ENCODE measurements at places on chromosomes 11 and 22. TPM values are rescaled to one million over a fixed set of nuclear protein-coding genes. Genes with fewer than 3 reads are reported as not detected.

APOA4 gene
- not detected for total RNA-seq

ENTHD1 gene
- total RNA-seq: 0.26 TPM

SLC22A12 gene
- not detected for total RNA-seq

KCNQ1OT1 gene
- 0.22 TPM for total RNA-seq

GRCh38 chr11:33747979-33748378, 11.8 kb upstream of the CD59 start:
- H3K4me3 ChIP-seq: no peak overlapping the region
- no peak for DNase-seq
- H3K36me3 ChIP-seq: no peaks in the 10 kb centered on the region
- H3K27ac ChIP-seq: no peak overlapping the region
- H3K4me1 ChIP-seq: no peaks in the 10 kb centered on the region

- H3K27me3 ChIP-seq: peaks cover 16% of the 10 kb centered on the region
- no peaks in the 10 kb centered on the region for H3K36me3 ChIP-seq
- H3K4me3 ChIP-seq: no peak overlapping the region
- H3K4me1 ChIP-seq: peaks cover 4% of the 10 kb centered on the region
These were observed 1086.3 kb downstream of the FAM181B start for GRCh38 chr11:81647374-81647773.

GRCh38 chr11:105156231-105156630, 16.7 kb upstream of the CARD18 start:
- H3K36me3 ChIP-seq: no peaks in the 10 kb centered on the region
- no peaks in the 10 kb centered on the region for H3K4me1 ChIP-seq
- no peaks in the 10 kb centered on the region for H3K27me3 ChIP-seq
- H3K27ac ChIP-seq: no peak overlapping the region
- no peak overlapping the region for H3K4me3 ChIP-seq
